ENCODE measurements at places on chromosomes 6 and 20. TPM values are rescaled to one million over a fixed set of nuclear protein-coding genes. Genes with fewer than 3 reads are reported as not detected.

BPIFB2 gene
- not detected for total RNA-seq

TMEM74B gene
- total RNA-seq: 0.17 TPM

RGL2 gene
- total RNA-seq: 39.4 TPM

PTGIS gene
- not detected for total RNA-seq

OXT gene
- total RNA-seq: 1.1 TPM

LAMP5 gene
- total RNA-seq: 0.11 TPM
